Stimulated activated CD4-positive, alpha-beta T cell treated with anti-CD3 and anti-CD28 coated beads, Interleukin-1b, Interleukin-23, amount 100 ng/mL, for 48 hours (primary cell): ENCODE measurements at places on chromosomes 1 and 21.

DNA sequence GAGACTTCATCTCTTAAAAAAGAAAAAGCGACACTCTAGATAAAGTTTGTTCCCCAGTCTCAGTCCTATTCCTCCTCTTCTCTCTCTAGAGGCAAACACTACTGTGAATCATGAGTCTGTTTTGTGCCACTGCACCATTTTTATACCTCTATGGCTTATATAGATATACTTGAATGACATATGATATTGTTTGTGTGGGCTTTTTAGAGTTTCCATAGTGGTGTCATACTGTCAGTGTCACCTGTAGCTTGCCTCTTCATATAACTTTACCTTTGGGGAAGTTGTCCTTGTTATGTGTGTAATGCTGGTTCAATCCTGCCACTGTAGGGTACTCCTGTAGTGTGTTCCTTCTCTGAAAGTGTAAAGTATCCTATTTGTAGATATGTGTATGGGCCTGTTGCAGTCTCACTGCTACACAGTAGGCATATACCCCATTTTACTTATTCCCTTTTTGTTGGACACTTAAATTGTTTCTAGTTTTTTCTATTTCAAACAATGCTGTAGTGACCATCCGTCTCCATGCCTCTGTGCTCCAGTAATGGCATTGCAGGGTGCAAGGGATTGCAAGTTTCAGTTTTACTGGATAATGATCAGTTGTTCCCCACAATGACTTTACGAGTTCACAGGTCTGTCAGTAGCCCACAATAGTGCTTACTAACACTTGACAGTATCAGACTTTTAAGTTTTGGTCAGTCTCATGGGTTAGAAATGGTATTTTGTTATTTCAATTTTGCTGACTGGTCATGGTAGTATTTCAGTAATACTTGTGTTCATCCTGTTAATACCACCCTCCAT, 2.7 kb downstream of the PRMT2 start:
- DNase-seq: no peak

DNA sequence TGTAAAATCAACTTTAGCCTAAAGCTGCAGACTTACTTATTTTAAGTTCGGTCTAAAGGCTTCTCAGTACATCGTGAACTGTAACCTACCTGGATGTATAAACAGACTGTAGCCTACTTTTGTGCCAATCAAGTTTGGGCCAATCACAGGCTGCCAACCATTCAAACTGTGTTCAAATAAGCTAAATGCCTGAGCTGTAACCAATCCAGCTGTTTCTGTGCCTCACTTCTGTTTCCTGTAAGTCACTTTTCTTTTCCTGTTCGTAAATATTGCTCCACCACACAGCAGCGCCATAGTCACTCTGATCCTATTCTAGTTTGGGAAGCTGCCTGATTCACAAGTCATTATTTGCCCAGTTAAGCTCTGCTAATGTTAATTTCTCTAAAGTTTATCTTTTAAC, 37.5 kb upstream of the SLAMF9 start:
- DNase-seq: peak; percentile 18

- DNase-seq: no peak
Observed at GRCh38 chr1:185816460-185816859, 82.3 kb downstream of the HMCN1 start.

- no peak for DNase-seq
Observed at GRCh38 chr1:246789454-246790339, 65.5 kb downstream of the SCCPDH start.

GRCh38 chr1:173887627-173888026, 19.4 kb downstream of the ZBTB37 start:
- DNase-seq: no peak

GRCh38 chr21:46322351-46323226, 1.1 kb downstream of the C21orf58 start:
- peak; percentile 27 for DNase-seq

- DNase-seq: no peak
Observed at GRCh38 chr1:209650454-209650853, 1.8 kb downstream of the LAMB3 start.

GRCh38 chr1:109793486-109794318, 30.0 kb upstream of the EPS8L3 start:
- peak; percentile 45 for DNase-seq

DNA sequence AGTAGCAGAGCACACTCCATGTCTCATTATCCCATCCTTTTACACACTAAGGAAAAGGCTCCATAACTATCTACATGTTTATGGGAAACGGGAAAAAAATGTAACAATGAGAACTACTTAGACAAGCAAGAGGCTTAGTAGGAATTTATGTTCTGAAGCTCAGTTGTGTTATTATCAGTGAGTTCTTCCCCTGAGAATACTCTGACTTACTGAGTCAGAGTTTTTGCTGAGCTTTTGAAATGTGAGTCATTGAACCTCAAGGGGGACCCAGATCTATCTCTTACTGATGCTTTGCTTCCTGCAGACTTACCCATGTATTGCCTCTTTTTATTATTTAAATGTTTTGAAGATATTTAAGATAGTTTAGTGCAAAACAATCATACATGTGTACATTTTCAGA, 20.1 kb downstream of the CFHR5 start:
- DNase-seq: no peak

DNA sequence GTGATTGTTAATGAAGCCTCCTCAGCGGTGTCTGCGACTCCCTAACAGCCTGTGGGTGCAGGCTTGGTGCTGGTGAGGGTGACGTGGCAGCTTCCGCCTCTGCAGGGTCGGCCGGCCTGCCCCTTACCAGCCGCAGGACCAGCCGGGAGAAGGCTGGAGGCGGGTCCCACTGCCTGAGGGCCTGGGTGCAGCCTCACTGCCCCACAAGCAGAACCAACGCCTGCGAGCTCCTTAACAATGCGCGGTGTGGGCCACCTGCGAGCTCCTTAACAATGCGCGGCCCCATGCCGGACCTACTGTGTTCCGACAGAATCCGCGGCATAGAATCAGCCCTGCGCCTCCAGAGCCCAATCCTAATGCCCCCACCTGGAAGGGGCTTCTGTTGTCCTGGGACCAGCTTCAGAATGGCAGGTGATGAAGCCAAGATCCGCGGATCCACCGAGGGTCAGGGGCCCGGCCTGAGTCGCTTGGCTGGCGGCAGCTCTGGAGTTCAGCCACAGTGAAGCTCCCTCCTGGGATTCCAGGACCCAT, 54.4 kb upstream of the AJAP1 start:
- no peak for DNase-seq

DNA sequence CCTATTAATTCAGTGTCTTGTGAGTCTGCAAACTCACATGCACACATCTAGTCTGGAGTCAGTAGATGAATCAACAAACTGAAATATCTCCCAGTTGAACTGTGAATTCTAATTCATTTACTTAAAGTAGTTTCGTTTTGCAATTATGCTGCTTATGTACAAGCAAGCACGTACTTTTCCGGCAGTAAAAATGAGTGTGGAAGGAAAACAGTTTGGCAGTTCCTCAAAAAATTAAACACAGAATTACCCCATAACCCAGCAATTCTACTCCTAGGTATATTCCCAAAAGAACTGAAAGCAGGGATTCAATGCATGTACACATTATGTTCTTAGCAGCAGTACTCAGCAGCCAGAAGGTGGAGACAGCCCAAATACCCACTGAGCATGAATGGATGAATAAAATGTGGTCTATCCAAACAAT, 49.3 kb downstream of the GNB1 start:
- DNase-seq: no peak

GRCh38 chr1:31815752-31816500, at the start of gene SPOCD1:
Gene SPOCD1, minus strand, starts transcription at chr1:31816022. Its CDS starts 689 bp downstream, at chr1:31815333.
- peak; percentile 89 for DNase-seq

- DNase-seq: no peak
Observed at GRCh38 chr1:163069142-163069541, at the start of gene RGS4. Gene RGS4, plus strand, starts transcription at chr1:163069361. Its CDS starts 124 bp downstream, at chr1:163069485.

DNA sequence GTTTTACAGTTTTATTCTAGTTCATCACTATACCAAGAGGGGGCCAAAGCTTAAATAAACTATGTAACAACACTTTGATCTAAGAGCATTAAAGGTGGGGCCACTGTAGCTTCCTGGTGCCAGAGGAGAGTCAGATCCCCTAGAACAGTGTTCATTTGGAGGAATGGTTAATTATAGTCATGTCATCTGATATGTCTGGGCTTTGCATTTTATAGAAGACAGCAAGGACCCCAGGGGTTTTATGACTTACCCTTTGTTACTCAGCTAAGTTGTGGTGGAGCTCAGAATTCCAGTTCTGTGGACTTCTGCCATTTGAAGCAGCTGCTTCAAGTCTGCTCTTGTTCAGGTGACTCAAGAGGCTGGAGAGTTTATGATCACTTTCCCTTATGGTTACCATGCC, 16.7 kb downstream of the KDM4A start:
- no peak for DNase-seq

GRCh38 chr21:25039461-25040380, 567.6 kb downstream of the MRPL39 start:
- DNase-seq: no peak

DNA sequence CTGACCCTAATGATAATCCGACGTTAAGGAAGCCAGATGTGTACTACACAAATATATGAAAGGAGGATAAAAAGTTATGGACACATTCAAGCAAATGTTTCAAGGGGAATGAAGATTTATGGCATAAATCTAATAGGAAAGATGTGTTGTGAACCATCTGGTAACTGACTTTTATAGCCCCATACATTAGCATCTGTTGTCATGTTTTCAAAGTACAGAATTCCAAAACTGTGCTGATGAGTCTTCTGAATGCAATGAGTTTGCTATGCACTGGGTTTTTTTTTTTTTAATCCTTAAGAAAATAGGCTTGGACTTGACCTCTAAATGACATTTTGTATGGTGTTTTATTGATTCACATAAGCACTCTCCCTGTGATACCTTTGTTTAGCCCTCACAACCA, 158.5 kb upstream of the ESRRG start:
- DNase-seq: no peak

- no peak for DNase-seq
Observed at GRCh38 chr1:158043232-158043631, 49.8 kb downstream of the KIRREL1 start.
